ENCODE measurements at places on chromosomes 12 and 14.

- no peak for DNase-seq
Observed at GRCh38 chr12:103687253-103687652, 100.2 kb downstream of the STAB2 start.

GRCh38 chr14:86597279-86597678 is 1067.3 kb downstream of the FLRT2 start:
- DNase-seq, result no peak

DNA sequence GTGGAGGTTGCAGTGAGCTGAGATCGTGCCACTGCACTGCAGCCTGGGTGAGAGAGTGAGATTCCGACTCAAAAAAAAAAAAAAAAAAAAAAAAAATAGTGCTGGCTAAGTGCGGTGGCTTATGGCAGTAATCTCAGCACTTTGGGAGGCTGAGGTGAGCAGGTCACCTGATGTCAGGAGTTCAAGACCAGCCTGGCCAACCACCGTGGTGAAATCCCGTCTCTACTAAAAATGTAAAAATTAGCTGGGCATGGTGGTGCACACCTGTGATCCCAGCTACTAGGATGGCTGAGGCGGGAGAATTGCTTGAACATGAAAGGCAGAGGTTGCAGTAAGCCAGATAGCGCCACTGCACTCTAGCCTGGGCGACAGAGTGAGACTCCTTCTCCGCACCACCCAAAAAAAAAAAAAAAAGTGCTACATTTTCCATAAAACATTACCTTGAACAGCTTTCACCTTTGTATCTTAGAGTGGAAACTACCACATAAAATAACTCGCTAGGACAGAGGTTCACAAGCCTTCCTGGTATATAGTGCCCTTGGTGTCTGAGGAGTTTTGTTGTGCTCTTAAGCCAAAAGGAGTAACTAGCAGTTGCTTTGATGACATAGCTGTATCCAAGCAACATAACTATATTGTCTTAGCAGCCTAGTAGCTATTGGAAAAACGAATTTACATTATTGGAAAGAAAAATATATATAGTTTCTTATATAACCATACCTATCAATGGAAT is 11.1 kb downstream of the PTGES3 start:
- DNase-seq, result no peak

- DNase-seq, result no peak
Observed at GRCh38 chr12:89844539-89844938, 135.9 kb upstream of the ATP2B1 start.

DNA sequence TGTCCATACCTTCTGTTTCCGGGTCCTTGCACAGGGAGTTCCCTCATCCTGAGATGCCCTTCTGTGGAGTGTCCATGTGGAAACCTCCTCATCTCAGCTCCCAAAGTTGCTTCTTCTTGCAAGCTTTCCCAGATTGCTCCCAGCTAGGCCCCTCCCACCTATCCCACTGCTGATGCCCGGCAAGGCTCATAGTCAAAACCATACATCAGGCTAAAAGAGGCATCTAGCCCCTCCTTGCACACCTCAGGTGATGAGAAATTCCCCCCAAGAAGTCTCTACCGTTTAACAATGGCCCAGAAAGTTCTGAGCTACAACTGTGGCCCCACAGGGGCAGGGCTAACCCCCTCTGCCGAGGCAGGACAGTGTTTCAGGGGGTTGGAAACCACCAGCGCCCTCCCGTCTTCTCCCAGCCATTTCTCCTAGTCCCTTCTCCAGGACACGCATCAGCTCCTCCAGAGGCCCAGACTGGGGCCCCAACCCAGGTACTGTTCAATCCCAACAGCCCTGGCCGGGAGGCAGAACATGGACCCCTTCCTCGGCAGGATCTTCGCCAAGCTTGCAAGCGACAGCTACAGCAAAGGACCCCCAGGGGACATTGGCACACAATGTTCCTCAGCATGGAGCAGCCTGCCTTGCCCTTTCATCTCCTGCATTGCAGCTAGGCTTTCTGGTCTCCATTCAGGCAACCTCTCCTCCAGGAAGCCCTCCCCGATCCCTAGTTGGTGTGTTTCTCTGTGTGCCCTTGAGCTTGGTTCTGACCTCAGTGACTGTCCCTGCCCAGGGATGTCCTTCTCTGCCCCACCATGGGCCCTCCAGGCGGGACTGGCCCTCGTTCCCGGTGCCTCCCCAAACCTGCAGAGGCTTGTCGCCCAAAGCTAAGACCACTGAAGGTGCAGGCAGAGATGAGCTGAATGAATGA is 4.5 kb upstream of the BEGAIN start:
- no peak for DNase-seq

DNA sequence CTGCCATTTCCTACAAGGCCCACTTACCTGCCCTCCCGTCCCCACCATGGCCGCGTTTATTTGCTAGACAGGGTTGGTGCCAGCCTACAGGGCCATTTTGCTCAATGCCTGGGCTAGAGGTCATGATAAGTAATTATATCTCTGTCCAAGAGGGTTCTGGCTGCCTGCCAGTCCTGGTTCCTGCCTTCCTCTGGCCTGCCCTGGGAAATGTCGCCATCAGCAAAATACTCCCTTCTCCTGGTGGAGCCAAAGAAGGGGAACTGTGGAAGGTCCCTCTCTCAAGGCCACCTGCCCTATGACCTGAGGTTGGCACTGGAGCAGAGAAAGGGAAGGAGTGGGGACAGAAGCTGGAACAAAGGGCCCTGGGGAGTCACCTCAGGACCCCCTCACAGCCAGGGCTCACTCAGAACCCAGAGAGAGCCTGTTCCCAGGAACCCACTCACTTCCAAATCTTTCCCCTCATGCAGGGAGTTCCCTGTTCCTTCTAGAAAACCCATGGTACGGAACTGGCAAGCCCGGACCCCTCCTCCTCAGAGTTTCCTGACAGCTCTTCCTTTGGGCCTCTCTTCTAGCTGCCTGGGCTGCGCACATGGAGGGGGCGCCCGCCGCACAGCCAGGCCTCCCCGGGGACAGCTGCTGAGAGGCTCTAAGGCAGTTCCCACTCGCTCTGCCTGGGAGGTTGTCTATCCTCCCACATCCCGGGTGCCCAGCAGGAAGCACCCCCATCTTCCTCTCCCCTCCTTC is 280.5 kb downstream of the DPF3 start:
- no peak for DNase-seq

- DNase-seq, result no peak
Observed at GRCh38 chr12:6372403-6373003, 2.9 kb downstream of the SCNN1A start.

GRCh38 chr14:61954306-61954705 is 192.1 kb downstream of the SNAPC1 start:
- no peak for DNase-seq

DNA sequence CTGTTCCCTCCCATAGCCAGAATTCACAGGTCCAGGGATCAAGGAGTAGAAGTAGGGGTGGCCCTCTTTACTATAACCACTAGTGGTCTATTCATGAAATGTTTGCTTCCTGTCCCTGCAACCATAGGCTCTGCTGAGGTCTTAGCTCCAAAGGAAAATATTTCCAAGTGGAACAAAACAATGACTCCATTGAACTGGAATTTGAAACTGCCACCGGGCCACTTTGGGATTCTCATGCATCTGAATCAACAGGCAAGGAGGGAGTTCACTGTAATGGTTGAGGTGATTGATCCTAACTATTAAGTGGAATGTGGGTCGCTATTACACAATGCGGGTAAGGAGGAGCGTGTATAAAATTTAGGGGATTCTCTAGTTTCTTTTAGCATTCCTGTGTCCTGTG is 197.0 kb downstream of the ETNK1 start:
- no peak for DNase-seq

GRCh38 chr12:50297996-50298395 is 14.7 kb upstream of the LIMA1 start:
- DNase-seq, result no peak

GRCh38 chr14:33643426-33644181 is 307.3 kb downstream of the EGLN3 start:
- no peak for DNase-seq

- no peak for DNase-seq
Observed at GRCh38 chr14:66606826-66607225, 98.9 kb downstream of the GPHN start.

DNA sequence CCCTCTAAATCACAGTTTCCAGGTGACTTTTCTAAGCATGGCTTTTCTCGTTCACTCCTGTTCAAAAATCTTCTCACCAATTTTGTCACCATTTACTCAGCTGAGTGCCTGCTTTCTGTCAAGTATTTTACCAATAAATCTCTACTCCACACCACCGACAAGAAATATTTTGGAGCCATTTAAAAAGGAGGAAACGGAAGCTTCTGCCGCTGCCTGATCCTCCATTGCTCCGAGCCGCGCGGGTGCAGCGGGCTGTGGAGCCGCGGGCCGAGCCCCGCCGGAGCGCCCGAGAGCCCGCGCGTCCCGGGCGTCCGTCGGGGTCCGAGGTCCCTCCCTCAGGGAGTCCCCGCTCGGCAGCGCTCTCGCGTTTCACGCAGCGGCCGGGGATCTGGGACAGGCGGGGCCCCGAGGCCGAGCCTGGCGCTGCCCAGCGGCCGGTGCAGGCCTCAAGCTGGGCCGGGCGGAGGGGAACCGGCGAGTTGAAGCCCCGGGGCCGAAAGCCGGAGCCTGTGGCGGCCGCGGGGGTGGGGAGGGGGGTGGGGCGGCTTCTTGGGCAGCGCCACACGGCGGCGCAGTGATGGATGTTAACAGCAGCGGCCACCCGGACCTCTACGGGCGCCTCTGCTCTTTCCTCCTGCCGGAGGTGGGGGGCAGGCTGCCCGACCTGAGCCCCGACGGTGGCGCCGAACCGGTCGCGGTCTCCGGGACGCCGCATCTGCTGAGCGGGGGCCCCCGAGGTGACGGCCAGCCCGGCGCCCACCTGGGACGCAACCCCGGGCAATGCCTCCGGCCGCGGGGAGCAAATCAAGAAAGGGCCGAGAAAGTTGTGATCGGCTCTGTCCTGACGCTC is 1.1 kb upstream of the HEBP1 start:
- peak; percentile 47 for DNase-seq

GRCh38 chr12:2541631-2542204 is 253.1 kb upstream of the FKBP4 start:
- no peak for DNase-seq

DNA sequence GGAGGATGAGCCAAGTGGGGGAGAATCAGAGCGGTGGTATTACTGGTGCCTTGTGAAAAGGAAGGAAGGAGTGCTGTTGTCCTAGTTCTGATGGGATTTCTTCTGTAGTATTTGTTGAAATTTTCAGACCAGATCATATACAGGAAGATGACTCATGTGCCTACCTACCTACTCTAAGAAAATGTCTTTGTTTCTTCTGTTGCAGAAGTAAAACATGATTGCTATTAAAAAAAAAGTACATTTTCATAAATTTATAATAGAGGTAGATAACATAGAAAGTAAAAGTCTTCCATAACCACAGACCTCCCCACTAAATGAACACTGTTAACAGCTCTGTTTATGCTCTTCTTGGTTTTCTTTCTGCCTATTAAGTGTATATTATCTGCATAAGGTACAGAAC is 26.9 kb downstream of the SAMD4A start:
- DNase-seq, result no peak

DNA sequence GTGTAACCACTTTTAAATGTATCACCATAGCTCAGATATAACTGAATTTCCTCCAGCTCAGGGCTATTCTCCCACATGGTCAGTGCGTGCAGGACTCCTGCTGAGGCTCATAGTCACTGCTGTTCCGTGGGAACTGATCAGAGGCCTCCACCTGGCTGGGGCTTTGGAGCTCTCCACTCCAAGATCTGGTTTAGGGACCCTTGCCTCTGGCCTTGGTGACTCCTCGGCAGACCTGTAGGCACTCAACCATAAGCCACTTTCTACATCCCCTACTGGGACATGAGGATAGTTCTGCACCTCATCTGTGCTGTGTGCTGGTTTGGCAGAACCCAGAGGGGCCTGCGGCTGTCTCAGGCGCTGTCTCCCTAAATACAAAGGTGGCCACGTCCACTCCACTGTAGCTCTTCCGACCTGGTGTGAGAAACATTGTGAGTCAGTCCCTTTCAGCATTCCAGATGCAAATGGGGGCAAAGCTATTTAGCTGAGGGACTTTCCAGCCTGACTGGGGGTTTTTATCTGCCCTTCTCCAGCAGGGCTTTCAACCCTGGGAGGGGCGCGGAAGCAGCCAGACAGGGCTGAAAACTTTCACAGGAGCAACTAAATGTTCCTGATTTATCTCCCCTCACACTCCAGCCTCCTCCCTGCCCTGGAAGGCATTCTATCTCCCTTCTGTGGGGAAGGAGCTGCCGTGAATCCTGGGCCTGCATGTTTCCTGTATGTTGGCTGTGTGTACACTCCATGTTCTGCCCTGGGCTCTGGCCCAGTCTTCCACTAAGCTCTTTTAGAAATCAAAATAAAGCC is 218.3 kb upstream of the DAAM1 start:
- no peak for DNase-seq

DNA sequence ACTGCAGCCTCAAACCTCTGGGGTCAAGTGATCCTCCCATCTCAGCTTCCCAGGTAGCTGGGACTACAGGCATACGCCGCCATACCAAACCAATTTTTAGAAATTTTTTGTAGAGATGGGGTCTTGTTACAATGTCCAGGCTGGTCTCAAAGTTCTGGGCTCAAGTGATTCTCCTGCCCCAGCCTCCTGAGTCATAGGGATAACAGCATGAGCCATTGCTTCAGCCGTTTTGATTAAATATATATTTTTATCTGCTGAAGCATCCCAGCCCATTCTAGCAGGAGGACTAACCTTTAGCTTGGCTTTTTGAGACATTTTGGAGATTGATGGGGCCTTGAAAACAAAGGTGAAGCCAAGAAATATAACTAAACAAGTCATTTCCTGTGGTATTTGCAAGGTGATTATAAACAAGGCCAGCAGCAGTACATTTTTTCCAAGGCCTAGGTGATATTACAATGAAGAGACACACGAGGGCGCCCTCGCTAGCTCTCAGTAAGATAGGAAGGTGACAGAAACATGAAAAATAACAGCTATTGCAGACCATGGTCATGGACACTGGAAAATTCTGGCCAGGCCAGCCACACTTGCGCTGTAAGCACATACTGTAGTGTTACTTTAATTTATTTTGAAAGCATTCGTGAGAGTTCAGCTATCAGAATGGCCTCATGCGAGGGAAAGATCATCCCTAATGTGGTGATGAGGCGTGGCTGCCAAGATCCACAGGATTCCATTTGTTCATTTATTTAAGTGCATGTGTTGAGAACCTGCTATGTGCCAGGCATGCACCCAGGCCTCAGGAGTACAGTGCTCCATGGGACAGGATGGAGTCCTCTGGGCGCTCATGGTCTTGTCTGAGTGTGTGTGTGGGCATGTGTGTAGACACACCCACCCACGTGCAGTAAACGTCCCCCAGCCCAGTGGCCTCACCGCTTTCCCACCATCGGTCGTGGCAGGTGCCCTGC is 63.5 kb downstream of the DGLUCY start:
- peak; percentile 81 for DNase-seq

All from CD4-positive, alpha-beta T cell treated with Interleukin-12 subunit alpha and Interleukin-12 subunit beta, for 1 hour (primary cell).